Left lobe of liver (tissue), 2 donors: ENCODE measurements at places on chromosomes 6 and 20. TPM values are rescaled to one million over a fixed set of nuclear protein-coding genes. Genes with fewer than 3 reads are reported as not detected.

DNA sequence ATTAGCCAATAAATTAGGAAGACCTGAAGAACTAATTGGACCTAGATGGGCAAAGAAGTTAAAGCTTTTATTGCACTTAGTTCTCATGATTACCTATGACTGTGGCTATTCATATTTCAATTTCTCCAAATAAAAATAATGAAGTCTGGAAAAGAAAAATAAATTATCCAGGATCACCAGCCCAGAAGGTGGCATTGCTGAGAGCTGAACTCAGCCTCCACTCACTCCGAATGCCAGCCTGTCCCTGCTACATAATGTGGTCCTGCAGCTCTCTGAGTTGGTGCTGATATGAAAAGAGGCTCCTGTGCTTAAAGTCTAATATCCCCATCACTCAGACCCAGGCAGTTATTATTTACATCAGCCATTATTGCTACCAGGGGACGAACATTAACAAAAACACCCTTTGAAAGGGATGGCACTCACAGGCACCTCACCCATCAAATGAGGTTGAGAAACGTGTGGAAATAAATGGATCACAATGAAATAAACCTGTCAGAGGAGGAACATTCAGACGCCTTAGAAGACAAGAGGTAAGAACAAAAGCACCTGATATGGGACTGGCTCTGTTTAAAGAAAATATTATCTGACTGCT, 649.7 kb upstream of the CHD6 start:
- no peak for DNase-seq

- no peak for DNase-seq
Observed at GRCh38 chr6:154479351-154479769, 31.1 kb downstream of the CNKSR3 start.

GRCh38 chr6:155301867-155302266, 12.4 kb downstream of the TFB1M start:
- no peak for DNase-seq

DNA sequence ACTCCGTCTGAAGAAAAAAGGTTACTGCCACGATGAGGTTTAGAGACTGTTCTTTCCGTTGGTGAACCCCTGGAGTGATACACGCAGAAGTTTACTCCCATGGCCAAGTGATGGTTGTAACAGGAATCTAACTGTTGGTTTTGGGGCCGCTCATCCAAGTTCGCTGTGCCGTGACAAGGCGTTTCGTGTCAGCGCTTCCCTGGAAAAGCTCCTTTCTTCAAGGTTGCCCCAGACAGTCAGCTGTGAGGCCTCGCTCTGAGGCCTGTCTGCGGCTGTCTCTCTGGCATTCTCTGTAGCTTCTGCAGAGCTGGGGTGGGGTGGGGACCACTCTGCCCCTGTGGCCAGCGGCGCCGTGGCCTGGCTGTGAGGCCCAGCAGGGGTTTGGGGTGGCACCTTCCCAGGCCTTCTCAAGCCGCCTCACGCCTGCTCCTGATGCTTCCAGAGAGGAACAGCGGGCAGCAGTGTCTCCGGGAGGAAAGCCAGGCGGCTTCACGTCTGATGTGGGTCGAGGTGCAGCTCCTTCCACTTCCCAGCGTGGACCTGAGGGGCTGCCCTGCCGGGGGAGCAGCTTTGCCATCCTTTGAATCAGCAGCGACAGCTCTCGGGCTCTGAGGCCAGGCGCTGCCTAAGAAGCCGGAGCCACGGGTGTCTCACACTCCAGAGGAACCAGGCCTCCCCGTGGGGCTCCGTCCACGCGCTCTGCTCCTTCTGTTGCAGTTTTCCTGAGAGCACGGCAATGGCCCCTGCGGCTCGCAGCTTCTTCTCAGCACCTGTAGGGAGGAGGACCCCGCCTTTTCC, 76.2 kb downstream of the SMOC2 start:
- DNase-seq: no peak

- DNase-seq: no peak
Observed at GRCh38 chr6:140001821-140002341, 627.4 kb upstream of the CITED2 start.

DNA sequence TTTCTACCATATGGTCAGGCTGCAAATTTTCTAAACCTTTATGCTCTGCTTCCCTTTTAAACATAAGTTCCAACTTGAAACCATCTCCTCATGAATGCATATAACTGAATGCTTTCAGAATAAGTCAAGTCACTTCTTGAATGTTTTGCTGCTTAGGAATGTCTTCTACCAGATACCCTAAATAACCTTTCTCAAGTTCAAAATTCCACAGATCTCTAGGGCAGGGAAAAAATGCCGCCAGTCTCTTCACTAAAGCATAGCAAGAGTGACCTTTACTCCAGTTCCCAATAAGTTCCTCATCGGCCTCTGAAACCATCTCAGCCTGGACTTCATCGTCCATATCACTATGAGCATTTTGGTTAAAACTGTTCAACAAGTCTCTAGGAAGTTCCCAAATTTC, 1011.2 kb upstream of the CITED2 start:
- no peak for DNase-seq

The THEMIS gene
- 0.13 TPM for total RNA-seq

- DNase-seq: no peak
Observed at GRCh38 chr6:30818391-30818841, 65.9 kb upstream of the DDR1 start.

The FAM83B gene
- total RNA-seq: 0.15 TPM

The TCP1 gene
- 58.1 TPM for total RNA-seq

DNA sequence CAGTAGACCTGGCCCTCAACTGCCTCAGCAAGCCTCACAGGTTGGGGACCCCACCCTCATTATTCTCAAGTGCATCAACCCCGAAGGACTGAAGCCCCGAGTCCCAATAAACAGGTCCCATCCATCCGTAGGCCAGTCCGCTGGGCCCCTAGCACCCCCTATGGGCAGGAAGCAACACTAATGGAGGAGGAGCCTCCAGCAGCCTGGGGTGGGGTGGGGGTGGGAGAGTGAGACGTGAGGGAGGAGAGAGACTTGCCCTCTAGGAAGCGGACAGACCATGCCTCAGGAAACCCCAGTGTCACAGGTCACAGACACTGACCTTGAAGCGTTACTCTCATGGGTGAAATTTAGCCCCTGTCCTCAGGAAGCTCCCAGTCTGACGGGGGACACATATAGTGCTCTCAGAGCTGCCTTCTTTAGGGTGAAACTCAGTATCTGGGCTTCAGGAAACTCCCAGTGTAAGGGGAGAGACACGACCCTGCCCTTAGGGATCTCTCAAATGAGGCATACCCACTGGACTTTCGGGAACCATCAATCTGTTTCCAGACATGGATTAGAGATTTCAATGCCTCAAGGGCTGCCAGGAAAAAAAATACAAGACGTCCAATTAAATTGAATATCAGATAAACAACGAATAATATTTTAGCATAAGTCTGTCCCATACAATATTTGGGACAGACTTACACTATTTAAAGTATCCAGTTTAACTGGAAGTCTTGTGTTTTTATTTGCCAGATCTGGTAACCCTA, 125.8 kb downstream of the MRPL14 start:
- DNase-seq: no peak

The MUC22 gene
- total RNA-seq: not detected

The TMEM244 gene
- not detected for total RNA-seq

GRCh38 chr20:25041813-25042530, 16.0 kb downstream of the ACSS1 start:
- no peak for DNase-seq

GRCh38 chr6:128826606-128827005, 56.3 kb upstream of the LAMA2 start:
- DNase-seq: no peak

The DDR1 gene
- 5.1 TPM for total RNA-seq

DNA sequence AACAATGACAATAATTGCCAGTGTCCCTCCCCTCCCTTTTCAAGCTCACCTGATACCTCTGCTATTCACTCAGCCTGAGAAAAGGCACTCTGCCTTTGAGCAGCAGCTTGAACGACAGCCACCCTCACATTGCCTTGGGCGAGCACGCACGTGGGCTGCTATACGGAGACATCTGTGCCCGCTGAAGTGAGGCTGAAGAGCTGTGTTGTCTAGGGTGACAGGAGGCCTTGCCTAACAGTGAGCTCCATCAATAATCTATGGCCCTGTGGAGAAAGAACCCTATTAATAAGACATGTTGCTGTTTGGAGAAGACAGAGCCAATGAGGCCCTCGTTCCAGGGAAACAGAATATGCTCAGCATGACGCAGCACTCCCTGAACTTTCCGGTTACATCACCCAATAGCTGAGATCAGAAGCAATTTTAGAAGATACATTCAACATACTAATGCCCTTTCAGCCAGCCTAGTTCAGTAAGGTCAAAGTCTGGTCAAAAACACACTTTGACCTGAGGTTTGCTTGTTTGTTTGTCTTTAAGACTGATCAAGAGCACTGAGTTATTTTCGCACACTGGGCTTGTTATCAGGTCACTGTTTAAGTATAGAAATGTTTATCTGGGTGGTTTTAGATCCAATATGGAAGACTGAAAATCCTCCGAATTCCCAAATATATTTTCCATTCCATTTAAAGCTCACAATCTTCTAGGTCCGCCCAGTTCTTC, 30.6 kb downstream of the RBM24 start:
- DNase-seq: peak; percentile 80

GRCh38 chr20:24488800-24489175, 19.4 kb downstream of the SYNDIG1 start:
- DNase-seq: no peak

The DDX27 gene
- 8.4 TPM for total RNA-seq

The THBS2 gene
- 2.9 TPM for total RNA-seq

The BMP2 gene
- 2.1 TPM for total RNA-seq

- no peak for DNase-seq
Observed at GRCh38 chr6:156430386-156430785, 346.8 kb upstream of the ARID1B start.

GRCh38 chr20:48431653-48432493, 395.9 kb downstream of the PREX1 start:
- DNase-seq: no peak

DNA sequence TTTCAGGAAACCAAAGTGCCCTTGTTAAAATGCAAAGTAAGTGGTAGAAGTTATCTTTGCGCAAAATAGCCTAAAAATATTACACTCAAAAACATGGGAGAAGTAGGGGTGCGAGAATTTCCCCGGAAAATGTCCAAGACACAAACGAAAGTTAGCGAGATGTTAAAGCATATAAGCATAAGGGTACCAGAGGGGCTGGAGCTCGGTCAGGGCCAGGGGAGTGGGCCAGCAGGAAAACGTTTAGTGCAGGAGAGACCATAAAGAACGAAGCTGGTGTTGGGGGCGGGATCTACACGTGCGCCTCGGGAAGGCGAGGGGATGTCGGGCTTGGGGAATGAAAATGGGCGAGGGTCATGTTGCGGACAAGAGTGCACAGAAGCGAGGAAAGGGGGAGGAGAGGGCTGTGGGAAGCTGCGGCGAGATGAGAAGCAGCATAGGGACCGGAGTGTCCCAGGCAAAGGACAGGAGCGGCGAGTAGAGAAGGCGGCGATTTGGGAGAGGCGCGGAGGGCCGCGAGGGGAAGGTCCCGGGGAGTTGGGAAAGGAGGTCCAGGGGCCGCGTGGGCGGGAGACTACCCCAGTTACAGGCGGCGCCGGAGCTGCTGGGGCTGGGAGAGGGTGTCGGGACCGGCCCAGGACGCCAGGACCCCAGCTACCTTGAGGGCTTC, 600 bp downstream of the XPO5 start:
- no peak for DNase-seq

- DNase-seq: no peak
Observed at GRCh38 chr6:111113336-111114086, 26.2 kb downstream of the SLC16A10 start.

DNA sequence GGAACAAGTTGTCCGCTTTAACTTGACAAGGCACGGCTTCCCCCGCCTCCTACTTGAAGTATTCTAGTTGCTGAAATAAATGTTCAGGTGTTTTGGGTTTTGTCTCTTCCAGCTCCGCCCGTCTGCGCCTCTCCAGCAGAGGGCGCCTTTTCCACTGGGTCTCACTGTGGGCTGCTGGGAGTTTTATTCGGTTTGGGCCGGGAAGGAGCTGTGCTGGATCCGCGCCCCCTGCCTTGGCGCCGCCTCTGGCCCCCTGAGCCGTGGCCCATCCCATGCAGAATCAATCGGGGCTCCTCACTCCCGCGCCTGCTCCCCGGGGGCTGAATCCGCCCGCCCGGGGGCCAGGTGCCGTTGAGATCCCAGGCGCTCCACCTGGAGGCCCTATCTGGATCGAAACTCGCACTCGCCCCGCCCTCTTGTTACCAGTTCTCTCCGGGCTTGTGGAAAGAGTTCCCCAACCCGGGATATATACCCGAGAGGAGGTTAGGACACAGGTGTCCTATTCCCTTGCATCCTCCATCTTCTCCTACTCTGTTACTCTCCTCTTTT, 51.0 kb upstream of the TCF21 start:
- DNase-seq: peak; percentile 70

- DNase-seq: peak; percentile 59
Observed at GRCh38 chr6:28943557-28944411, 20.0 kb upstream of the TRIM27 start.

The CCM2L gene
- total RNA-seq: 1.5 TPM

- no peak for DNase-seq
Observed at GRCh38 chr6:157403686-157404051, 22.7 kb downstream of the ZDHHC14 start.

DNA sequence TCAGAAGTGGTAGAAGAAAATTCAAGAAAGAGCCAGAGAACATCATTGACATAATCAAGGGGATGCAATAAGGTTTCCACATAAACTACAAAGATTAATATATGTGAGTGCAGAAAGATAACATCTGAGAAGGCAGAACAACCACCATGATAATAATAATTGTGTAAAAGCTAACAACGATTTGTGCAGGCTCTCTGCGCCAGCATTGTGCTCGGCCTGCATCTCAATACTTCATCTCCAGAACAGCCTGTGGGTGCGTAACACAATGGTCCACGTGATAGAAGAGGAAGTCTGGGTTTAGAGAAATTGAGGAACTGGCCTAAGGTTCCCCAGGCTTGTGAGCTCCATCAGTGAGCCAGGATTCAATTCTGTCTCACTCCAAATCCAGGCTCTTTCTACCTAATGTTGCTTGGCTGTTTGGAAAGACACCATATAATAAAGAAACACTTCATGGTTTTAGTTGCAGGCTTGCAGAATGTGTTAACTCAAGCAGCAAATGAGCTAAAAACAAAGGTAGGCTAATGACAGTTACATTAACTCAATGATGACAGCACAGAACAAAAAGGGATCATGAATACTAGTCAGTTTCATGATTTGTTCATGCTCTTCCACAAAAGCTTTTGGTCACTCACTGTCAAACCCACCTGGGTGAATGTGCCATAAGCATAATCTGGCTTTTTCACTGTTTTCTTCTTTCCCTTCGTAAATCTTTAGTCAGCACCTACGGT, 71.2 kb downstream of the LY86 start:
- no peak for DNase-seq

The C6orf141 gene
- total RNA-seq: 0.48 TPM

- DNase-seq: no peak
Observed at GRCh38 chr6:51273228-51273961, 454.7 kb downstream of the TFAP2B start.
